ENCODE measurements at places on chromosomes 6 and 20.

- no peak for DNase-seq
These were observed 16.3 kb upstream of the ENPP1 start for GRCh38 chr6:131791476-131791875.

DNA sequence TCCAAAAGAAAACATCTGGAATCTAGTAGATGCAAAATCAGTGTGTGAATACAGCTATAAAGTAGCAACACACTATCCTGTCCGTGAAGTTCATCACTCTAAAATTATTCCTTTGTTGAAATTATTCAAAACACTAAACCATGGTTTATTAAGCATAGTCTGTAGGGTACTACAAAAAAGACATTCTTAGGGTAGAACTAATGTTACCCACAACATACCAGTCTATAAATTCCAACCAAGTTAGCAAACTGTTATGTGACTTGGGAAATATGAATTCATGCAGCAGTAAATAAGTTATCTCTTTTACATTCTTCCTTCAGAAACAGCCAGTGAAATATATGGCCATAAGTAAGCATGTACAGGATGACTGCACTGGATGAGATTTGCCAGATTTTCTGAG is 580.3 kb upstream of the ADGRB3 start:
- DNase-seq, result no peak

DNA sequence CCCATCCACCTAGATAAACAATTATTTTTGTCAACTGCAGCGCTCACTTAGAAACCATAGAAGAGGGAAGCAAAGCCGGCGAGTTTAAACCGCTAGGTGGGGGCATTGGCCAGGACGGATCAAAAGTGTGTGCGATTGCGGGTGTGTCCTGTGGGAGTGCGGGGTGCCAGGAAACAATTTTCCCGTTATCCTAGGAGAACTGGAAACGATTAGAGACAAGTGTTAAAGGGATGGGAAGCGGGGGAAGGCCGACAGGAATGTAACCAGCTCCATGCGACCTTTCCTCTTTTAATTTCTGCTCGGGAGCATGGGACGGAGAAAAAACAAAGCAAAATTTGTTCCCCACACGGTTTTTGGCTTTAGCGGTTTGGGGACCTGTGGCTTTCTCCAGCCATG is 2.8 kb upstream of the HTR1B start:
- DNase-seq, result no peak

- DNase-seq, result no peak
These were observed 1.4 kb downstream of the CYB5R4 start for GRCh38 chr6:83860782-83861495.

- no peak for DNase-seq
These were observed 225.1 kb downstream of the TBX18 start for GRCh38 chr6:84539122-84539856.

DNA sequence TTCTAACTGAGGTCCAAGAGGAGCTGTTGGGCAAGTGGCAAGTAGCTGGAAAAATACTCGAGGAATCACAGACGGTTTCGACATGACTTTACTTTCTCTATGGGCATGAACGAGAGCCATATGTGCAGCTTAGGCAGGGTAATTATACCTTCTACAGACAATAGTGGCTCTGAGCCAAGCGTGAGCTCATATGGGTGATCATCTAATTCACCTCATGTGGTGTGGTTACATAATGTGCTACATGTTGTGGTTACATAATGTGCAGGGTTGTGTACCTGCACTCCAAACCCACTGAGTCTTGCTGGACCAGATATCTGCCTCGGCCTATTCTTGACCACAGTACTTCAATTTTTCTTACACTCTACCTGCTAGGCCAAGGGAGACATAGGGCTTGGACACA is 771.7 kb upstream of the EYS start:
- DNase-seq, result no peak

- no peak for DNase-seq
These were observed 6.6 kb downstream of the ECI2 start for GRCh38 chr6:4128748-4129147.

DNA sequence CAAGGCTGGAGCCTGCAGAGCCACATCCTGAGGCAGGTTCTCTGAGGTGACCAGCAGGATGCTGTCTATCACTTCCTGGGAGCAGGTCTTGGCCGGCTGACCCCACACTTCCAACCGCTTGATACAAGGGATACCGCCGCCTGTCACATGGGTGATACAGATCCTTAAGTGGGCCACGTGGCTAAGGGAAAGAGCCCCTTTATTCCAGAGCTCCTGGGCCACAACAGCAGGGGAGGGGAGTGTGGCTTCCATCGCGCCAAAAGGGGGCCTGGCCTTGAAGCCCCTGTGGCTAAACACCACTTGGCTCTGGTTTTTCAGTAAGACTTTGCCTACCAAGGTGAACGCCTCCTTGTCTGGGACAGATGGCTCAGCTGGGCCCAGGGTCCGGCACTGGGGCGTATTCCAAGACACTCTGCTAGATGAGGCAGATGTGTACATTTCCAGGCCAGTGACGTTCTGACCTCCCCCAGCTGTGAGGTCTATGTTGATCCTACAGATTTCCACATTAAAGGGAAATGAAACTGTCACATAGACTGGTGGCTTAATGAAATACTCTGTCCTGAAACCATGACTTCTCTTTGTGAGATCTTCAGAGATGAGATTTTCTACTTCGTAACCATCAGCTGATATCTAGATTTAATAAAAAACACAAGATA is 37.6 kb upstream of the AVP start:
- no peak for DNase-seq

DNA sequence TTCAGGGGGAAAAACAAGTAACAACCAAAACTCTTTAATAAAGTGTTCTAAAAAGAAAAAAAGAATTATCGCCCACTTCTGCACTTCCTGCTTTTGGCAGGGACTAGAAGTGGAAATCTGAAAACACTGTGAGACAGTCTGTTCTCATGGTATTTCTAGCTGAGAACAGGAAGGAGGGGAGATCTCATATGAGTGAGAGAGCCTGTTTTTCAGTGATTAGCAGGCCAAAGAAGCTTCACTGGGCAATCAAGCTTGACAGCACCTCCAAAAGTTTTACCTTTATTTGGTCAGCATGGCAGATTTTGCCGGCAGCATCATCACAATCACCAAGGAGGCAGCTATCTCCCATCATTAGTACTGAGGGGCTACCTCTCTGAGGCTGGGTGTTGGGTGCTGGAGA is 79.5 kb upstream of the ATXN1 start:
- DNase-seq, result no peak

DNA sequence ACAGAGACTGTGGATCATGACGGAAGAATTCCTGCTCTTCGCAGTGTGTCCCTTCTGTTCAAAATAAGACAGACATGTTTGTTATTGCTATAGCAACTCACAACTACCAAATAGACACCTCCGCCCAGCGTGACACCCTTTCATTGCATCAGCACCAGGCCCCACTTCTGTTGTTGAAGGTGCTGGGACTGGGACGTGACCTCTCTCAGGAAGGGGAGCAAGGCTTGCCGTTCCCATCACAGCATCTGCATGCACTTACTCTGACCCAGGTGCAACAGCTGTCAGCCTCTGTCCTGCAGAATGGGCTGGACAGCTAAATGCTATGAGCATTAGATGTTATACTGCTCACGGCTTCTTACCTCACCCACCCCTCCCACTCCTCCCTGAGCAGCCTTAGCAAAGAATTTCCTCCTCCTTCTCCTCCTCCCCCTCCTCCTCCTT is 94.1 kb downstream of the DACT2 start:
- DNase-seq, result no peak

- DNase-seq, result no peak
These were observed 8.8 kb upstream of the CD83 start for GRCh38 chr6:14108571-14109410.

- no peak for DNase-seq
These were observed 27.3 kb upstream of the TCFL5 start for GRCh38 chr20:62888910-62889309.

DNA sequence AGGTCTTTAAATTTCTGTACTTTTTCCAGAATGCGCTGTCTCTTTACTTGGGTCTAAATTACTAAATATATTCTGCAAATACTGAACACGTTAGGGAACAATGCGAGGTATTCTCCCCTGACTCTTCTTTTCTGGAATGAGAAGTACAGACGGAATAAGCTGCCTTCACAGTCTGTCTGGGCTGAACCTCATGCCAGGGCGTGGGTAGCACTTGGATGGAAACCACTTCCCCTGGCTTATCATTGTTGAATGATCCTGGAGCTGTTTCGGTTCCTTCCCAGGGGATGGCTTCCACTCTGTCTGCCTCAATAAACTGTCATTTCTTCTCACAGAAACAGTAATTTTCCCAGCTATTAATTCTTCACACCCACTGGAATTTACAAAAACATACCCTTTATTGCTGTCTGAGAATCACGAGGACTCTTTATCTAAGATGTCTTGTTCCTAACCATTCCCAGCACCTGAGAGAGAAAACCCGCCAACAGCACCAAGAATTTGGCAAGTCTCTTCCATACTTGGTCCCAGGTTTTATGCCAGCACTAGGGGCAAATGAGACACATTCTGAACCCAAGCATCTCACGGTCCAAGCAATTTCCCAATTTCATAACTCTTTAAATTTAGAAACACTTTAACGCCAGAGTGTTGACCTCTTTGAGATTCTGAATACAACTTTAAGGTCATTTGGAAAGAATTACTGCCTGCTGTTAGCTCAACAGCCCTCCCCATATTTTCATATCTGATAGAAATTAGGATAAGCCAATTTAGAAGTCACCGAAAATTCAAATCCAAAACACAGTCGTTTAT is 43.2 kb upstream of the ADGRF5 start:
- no peak for DNase-seq

- no peak for DNase-seq
These were observed 6.1 kb downstream of the RPL10A start for GRCh38 chr6:35474131-35474941.

DNA sequence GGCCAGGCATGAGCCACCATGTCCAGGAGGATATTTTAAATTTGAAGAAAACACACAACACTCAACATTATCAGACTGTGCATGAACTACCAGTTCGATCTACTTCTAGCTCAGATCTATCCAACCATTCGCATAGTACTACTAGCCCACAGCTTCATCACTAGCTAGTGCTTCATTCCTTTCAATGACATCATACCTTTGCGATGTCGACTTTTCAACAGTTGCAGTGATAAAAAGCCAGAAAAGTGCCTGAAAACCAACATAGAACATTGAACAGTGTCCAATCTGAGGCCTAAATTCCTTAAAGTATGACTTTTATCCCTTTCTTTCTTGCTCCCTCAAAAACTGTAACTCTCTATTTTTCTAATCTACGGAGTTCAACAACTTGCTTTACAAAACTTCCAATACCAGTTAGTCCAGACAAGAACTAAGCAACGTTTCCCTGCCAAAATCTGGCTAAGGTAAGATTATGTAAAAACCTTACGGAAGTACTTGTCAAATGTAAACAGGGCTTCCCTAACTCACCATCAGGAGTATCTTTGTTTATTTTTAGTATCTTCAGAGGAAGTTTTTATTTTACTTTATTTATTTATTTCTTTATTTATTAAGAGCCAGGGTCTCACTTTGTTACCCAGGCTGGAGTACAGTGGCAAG is 434.0 kb upstream of the JARID2 start:
- no peak for DNase-seq

DNA sequence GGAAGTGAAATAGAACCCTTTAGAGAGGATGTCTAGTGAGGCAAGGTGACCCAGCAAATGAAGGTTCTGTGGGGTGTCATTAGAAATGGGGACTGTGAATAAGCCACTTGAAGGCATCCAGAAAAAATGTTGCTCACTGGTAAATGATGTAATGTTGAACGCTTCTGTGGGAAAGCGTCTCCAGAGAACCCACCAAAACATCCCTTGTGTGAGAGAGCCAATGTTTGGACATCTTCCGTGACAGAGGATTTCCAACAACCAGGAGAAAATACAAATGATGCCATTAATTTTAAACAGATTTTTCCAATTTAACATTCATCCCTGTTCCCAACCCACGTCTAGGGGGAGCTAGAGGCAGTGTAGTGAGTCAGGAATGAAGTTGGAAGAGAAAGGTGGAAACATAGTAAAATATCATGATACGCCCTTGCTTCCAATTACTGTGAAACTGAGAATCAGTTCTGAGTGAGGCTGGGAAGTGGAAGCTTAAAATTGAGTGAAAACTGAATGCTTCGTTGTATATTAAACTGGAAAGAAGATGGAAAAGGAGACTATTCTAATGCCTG is 584.2 kb downstream of the CD109 start:
- no peak for DNase-seq

DNA sequence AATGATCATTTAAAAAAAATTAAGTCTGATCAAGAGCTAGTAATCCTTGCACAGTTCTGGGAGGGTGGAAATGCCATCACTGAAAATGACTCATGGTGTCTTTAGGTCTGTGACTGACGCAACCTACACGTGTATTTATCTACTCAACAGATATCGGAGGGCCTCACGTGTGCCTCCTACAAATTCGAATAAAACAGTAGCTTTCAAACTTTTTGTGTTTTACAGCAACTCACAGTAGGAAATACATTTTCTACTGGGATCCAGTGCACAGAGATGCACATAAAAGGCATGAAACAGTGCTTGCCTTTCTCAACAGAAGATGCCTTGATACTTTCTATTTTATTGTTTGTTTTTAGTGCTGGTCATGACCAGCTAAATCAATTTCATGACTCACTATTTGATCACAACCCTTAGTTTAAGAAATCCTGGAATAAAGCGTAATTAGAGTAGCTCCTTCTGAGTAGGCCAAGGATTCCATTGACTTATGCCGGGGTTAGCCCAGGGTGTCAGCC is 210.0 kb upstream of the SNX9 start:
- no peak for DNase-seq

DNA sequence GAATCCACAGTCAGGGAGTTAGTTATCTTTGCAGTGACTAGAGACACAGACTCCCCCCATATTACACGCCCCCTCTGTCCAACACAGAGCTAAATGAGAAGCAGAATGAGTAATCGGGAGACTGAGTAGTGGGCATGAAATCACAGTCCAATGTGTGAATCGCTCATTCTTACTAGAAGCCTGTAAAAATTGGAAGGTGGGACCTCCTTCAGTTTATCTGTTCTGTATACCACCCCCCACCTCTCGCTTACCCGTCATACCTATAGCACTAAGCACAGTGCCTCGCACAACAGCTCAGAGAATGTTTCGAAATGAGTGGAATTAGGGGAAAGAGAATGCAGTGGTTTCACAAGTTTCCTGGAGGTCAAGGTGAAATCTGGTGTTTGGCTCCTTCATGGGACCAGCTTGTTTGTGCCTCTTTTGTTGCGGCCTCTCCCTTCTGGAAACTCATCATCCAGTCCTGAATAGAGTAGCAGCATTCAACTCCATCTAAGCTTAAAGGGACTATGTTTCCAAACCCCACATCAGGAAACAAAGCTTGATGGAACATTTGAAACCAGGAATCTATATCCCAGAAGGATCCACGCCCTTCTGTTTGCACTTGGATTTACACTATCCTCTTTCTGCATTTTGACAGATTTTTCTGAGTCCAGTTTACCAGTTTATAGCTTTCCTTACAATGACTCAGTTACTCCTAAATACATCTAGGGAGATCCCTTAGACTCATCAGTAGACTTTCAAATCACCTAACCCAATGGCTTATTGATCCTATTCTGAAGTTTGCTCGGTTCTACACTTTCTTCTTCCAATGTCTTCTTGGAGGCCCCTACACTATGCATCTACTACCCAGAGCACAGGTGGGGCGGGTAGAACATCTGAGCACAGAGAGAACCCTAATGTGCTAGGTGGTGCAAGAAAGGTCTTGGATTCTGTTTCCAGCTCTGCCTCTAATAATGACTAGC is 59.2 kb upstream of the PIM1 start:
- no peak for DNase-seq

GRCh38 chr20:55140631-55141030 is 665.2 kb downstream of the DOK5 start:
- peak; percentile 88 for DNase-seq
